Activated T-cell treated with anti-CD3 and anti-CD28 coated beads for 24 hours (primary cell): ENCODE measurements at places on chromosomes 7 and 10.

GRCh38 chr10:23818484-23818883 lies 379.6 kb downstream of the OTUD1 start:
- no peak for DNase-seq

GRCh38 chr10:122664501-122664900 lies 35.1 kb downstream of the C10orf120 start:
- DNase-seq: no peak

DNA sequence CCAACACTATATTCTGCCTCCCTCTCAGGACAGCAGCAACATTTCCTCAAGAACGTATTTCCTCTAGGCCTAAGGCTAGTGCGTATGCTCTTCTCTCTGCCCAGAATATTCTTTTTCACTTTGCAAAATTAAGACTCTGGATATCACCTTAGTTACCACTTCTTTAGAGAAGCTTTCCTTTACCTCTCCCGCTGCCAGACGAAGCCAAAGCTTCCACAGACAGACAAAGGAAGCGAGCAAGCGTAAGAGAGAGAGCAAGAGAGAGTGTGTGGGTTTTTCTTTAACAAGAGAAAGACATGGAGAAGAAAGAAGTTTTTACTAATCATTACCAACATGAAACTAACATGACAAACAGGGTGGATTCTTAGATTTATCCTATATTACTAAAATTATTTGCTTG lies 64.1 kb downstream of the P4HA1 start:
- DNase-seq: no peak

DNA sequence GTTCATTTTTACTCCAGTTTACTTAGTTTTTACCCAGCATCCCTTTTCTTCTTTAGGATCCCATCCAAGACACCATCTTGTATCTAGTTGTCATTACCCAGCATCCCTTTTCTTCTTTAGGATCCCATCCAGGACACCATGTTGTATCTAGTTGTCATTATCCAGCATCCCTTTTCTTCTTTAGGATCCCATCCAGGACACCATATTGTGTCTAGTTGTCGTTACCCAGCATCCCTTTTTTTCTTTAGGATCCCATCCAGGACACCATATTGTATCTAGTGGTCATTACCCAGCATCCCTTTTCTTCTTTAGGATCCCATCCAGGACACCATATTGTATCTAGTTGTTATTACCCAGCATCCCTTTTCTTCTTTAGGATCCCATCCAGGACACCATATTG lies 63.4 kb upstream of the GJD4 start:
- DNase-seq: no peak

GRCh38 chr7:149610441-149611011 lies 112.9 kb upstream of the ZNF746 start:
- no peak for DNase-seq

- no peak for DNase-seq
These were observed 321.2 kb downstream of the DNAJB6 start for GRCh38 chr7:157657741-157658740.

DNA sequence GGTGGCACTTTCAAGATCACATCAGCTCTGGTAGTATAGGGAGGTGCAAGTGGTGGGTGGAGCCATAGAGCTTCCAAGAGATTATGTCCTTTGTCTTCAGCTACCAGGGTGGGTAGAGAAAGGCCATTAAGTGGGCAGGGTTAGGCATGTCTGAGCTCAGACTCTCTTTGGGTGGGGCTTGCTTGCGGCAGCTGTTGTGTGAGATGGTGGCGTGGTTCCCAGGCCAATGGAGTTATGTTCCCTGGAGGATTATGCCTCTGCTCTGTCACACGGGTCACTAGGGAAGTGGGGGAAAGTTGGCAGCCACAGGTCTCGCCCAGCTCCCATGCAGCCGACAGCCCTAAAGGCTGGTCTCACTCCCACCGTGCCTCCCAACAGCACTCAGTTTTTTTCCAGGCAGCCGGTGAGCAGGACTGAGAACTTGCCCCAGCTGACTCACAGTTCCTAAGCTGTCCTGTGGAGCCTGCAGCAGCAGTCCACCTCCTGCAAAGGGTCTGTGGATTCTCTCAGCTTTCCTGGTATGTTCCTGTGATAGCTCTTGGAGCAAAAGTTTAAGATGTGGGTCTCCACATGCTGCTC lies 459.0 kb downstream of the SH2D4B start:
- no peak for DNase-seq

DNA sequence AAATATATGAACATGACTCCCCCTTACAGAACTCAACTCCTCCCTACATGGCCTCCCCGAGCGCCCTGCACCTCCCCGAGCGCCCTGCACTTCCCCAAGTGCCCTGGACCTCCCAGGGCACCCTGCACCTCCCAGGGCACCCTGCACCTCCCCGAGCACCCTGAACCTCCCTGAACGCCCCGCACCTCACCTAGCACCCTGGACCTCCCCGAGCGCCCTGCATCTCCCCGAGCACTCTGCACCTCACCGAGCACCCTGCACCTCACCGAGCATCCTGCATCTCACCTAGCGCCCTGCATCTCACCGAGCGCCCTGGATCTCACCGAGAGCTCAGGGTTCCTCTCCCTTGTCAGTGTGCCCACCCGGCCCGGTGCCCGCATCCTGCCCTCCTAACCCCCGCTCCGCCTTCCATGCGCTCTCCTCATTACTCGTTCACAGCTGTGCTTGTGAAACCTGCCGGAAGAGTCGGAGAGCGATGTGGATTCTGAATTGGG lies 134.3 kb downstream of the ACTR3B start:
- no peak for DNase-seq

GRCh38 chr10:11880151-11881029 lies 57.2 kb downstream of the PROSER2 start:
- DNase-seq: no peak

GRCh38 chr7:84975586-84976185 lies 211.2 kb downstream of the SEMA3D start:
- no peak for DNase-seq

GRCh38 chr10:8043569-8044306 lies 10.8 kb upstream of the GATA3 start:
- DNase-seq: no peak

DNA sequence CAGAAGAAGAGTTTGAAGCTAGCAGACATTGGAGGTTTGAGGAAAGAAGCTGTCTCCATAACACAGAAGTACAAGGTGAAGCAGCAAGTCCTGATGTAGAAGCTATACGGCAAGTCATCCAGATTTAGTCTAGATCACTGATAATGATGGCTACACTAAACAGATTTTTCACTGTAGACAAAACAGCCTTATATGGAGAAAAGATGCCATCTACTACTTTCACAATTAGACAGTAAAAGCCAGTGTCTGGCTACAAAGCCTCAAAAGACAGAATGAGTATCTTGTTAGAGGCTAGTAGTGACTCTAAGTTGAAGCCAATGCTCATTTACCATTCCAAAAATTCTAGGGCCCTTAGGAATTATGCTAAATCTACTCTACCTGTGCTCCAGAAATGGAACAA lies 85.1 kb downstream of the SNX13 start:
- DNase-seq: no peak

DNA sequence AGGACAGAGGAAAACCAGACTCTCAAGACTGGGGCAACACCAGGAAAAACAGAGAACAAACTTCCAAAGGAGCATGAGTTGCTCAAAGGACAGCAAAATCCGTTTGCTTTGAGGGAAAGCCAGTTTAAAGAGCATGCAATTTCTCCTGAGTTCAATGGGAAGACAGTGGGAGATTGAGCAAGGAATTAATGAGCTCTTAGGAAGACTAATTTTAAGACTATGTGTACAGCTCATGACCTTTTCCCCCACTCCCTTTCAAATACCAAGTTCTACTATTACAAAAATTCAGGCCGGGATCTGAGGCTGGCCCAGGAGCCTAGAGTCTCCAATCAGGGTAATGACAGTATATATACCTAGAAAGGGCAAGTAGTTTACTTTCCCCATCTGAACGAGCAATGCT lies 79.2 kb downstream of the EPDR1 start:
- DNase-seq: no peak

DNA sequence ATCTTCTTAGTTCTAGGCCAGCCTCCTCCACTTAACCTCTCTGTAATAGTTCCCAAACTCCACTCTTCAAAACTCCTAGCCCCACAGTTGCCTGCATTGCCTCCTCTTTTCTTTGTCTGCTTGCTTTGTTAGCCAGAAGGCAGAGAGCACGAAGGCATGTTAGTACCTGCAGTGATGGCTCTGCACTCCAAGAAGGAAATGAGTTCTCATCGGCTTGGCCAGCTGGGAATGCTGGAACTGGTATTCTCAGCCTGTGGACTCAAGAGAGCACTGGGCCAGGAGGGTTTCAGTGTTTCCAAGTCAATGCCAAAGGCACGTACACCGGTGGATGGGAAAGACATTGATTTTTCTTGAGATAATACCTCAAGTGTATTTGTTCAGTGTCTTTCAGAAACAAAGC lies 66.3 kb upstream of the HABP2 start:
- no peak for DNase-seq

GRCh38 chr10:131732631-131733127 lies 168.1 kb upstream of the PPP2R2D start:
- no peak for DNase-seq

DNA sequence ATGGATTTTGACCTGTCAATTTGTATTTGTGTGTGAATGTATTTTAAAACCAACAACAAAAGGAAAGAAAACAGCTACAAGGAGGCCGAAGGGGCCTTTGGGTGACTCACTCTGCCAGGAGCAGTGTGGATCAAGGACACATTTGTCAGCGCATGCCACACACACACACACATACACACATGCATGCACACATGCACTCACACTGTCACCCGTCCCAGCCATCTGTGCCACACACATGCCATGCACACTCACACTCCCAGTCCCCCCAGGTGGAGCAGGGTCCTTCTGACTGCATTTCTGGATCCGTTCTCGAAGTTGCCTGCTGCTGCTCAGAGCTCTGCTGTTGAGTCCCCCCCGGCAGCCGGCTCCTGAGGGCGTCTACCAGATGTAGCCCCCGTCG lies 26.0 kb downstream of the SPOCK2 start:
- DNase-seq: no peak

- no peak for DNase-seq
These were observed 331.9 kb upstream of the PRKCQ start for GRCh38 chr10:6912021-6912420.

GRCh38 chr10:28036587-28036986 lies 37.7 kb upstream of the ODAD2 start:
- no peak for DNase-seq

GRCh38 chr7:69739190-69739589 lies 140.9 kb downstream of the AUTS2 start:
- DNase-seq: peak; percentile 7

GRCh38 chr10:111113961-111114757 lies 37.3 kb downstream of the ADRA2A start:
- no peak for DNase-seq

- DNase-seq: no peak
These were observed 133.0 kb upstream of the AUTS2 start for GRCh38 chr7:69465262-69465661.

- DNase-seq: no peak
These were observed 266.2 kb upstream of the RNF32 start for GRCh38 chr7:156374335-156374734.

DNA sequence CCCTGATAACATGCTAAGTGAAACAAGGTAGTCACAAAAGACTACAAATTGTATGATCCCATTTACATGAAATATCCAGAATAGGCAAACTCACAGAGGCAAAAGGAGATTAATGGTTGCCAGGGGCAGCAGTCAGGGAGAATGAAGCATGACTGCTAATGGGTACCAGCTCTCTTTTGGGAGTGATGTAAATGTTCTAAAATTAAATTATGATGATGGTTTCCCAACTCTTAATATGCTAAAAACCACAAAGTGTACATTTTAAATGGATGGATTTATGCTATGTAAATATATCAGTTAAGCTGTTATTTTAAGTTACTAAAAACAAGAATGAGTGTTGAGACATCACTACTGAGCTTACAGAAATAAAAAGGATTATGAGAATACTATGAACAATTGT lies 12.6 kb downstream of the CYP51A1 start:
- DNase-seq: no peak

- DNase-seq: no peak
These were observed 2.2 kb downstream of the FGFBP3 start for GRCh38 chr10:91907033-91907594.

GRCh38 chr10:986137-986825 lies 2.0 kb upstream of the GTPBP4 start:
- DNase-seq: no peak

- DNase-seq: no peak
These were observed 341.8 kb upstream of the SEMA3A start for GRCh38 chr7:84536271-84536870.

DNA sequence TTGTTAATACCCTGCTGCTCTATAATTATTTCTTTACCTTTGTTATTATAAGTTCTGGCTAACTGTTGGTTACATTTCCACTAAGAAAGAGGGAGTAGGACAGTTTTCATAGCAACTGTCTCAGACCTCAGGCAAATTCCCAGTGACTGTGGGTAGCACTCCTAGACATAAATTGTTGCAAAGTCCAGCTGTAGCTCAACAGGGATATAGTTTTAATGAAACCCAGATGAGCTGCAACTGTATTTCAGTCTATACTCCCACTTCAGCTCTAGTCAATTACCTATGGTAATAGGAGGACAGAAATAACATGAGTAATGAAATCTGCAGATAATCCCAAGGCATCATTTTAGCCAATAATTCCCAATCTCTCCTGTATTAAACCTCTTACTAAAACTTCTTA lies 103.0 kb upstream of the SEMA3A start:
- DNase-seq: no peak

- DNase-seq: no peak
These were observed 28.6 kb upstream of the ST7 start for GRCh38 chr7:116924741-116925140.

DNA sequence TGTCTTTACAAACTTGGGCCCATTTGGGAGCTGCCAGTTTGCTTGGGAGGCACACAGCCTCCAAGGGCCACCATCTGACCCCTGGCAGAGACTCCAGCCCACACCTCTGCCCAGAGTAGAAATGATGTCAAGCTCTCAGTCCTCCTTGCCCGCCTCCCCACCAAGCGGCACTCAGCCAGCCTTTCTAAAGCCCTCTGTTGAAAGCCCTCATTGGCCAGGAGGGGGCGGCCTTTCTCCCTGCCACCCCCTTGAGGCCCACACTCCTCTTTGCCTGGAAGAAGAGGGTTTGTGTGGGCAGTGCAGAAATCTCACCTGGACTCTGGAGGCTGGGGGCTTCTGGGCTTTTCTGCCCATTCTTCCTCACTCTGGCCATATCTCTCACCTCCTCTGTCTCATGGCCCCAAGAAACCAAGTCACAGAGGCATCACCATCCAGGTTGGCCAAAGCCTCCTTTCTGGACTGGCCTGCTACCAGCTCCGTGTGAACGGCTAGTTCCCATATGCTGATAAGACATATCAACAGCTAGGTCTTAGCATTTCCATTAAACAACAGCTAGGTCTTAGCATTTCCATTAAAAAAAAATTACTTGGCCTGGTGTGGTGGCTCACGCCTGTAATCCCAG lies 36.1 kb downstream of the UBTD1 start:
- DNase-seq: peak; percentile 16

DNA sequence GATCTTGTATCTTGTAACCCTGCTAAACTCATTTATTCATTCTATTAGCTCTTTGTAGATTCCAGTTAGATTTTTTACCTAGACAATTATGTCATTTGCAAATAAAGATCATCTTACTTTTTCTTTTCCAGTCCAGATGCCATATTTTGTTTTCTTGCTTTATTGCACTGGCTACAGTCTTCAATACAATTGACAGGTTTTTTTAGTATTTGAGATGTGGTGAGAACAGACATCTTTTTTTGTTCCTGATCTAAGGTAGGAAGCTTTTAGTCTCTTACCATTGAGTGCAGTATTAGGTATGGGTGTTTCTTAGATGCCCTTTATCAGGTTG lies 12.1 kb downstream of the SPRN start:
- DNase-seq: no peak

GRCh38 chr7:47326220-47326619 lies 255.7 kb downstream of the TNS3 start:
- DNase-seq: no peak

- DNase-seq: no peak
These were observed 143.8 kb downstream of the ARHGAP21 start for GRCh38 chr10:24579906-24580305.
